ENCODE measurements at places on chromosomes 2 and 18.
A peak's percentile ranks its signal among the peaks of the same experiment; 100 is the strongest.

DNA sequence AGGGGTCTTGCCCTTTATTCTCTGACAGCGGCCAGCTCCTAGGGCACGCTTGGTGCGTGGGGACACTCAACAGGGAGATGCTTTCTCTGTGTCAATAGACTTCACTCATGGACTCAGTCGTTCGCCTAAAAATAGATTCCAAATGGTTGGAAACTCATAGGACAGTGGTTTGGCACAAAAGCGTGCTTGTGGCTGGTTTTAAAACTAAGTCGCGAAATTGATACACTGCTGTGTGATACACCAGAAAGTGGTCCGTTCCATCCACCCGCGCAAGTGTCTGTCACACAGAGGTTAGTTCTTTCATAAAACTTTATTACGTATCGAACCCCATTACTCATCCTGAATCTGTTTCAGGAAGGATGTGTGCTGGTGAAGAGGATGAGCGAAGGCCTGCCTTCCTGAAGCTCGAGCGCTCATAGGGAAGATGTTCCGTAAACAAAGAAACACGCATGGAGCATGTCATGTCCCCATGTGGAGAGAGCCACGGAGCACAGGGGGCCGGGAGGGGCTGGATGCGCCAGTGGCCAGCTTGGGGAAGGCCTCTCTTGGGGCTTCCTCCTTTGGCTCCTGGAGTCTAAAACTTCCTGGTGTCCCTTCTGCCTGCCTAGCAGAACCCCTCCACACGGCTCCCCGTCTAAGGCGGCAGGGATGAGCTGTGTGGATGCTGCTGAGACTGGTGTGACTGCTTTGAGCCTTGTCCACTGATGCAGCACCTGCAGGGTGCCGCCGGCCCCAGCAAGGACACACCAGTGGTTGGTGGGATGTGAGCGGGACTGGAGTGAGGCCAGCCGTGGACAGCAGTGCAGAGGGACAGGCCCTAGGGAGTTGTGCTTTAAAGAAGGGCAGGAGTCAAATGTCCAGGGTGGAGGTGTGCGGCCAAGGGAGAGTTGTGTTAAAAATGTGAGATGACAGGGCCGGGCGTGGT is 207.2 kb downstream of the GBX2 start:
- no peak for DNase-seq

- DNase-seq, result no peak
Measured at GRCh38 chr18:25454730-25455129, 102.8 kb upstream of the ZNF521 start.

- peak; percentile 76 for DNase-seq
Measured at GRCh38 chr2:20635675-20636584, 15.0 kb downstream of the HS1BP3 start.

DNA sequence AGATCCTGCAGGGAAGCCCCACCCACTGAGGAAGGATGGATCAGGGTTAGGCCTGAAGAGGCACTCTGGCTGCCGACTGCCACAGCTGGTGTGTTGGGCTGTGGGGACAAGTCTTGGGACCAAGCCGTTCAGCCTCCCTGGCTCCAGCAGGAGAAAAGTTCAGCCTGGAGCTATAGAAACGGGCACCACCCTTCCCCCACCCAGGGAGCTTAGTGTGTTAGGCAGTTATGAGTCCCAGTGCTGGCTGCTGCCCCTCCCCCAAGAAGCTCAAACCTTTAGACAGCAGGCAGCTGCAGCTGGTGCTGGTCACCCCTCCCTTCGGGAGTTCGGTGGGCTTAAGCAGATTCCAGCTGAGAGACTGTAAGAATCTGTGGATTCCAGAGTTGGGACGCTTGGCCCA is 447.1 kb upstream of the HS6ST1 start:
- no peak for DNase-seq

DNA sequence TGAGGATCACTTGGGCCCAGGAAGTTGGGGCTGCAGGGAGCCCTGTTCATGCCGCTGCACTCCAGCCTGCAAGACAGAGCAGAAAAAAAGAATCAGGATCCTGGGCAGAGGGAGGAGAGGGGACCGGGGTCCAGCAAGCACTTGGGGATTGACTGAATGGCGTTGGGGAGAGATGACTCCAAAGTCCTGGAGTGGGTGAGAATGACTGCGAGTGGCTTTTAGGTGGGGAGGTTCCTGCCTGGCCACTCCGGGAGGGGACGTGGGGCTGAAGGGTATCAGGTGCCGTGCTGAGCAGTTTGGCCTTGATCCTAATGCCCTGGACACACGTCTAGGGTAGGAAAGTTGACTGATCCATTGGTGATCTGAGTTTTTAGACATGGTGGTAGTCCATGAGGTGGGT is 3.5 kb upstream of the NFATC1 start:
- DNase-seq, result no peak

- DNase-seq, result no peak
Measured at GRCh38 chr2:110113961-110114591, 1.5 kb downstream of the MALL start.

- DNase-seq, result peak; percentile 30
Measured at GRCh38 chr2:68643011-68643873, at the start of gene PROKR1. Gene PROKR1 (plus strand): TSS chr2:68643579. CDS start chr2:68645822, 2,243 bp downstream.

- no peak for DNase-seq
Measured at GRCh38 chr2:160353813-160354212, 139.8 kb downstream of the RBMS1 start.

GRCh38 chr2:196291873-196292800 is 120.8 kb upstream of the STK17B start:
- DNase-seq, result no peak

GRCh38 chr2:176234940-176235339 is 34.3 kb upstream of the MTX2 start:
- no peak for DNase-seq

DNA sequence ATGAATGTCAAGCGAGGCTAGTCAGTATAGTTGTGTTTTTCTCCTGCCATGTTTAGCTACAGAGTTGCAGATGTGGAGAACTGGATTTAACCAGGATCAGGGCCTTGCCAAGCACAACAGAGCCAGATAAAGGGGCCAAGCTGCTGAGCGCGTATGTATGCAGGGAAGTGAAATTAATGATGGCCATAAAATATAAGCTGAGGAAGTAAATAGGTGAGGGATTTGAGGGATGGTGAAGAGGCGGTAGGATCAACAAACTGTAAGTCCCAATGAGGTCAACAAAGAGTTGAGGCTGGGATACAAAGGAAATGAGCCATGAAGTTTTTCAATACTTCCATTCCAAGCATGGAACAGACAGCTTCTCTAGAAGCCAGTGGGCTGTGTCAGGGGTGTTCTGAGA is 10.6 kb downstream of the LRP2 start:
- no peak for DNase-seq

GRCh38 chr2:231013820-231014219 is 17.9 kb downstream of the SPATA3 start:
- DNase-seq, result no peak

- DNase-seq, result peak; percentile 84
Measured at GRCh38 chr2:109382951-109383350, 230.8 kb downstream of the SEPTIN10 start.

- DNase-seq, result no peak
Measured at GRCh38 chr18:27366151-27366550, 181.0 kb upstream of the CHST9 start.

DNA sequence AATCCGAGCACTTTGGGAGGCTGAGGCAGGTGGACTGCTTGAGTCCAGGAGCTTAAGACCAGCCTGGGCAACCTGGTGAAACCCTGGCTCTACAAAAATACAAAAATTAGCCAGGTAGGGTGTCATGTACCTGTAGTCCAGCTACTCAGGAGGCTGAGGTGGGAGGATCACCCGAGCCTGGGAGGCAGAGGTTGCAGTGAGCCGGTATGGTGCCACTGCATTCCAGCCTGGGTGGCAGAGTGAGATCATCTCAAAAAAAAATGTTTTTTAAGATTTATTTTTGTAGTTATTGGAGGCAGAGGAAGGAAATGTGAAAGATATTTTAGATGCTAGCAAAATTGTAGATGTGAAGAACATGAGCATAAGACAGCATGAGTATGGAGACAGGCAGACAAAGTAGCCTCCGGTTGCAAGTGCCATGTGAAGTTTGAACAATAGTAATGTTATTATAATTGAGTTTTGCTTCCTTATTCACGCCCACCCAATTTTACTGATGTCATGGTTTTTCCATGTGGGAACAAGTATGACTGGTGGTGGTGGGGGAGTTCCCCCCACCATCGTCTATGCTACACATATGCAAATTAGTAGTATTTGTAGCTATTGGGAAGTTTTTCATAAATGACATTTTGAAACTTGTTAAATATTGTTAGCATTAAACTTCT is 18.0 kb downstream of the REL start:
- no peak for DNase-seq

- no peak for DNase-seq
Measured at GRCh38 chr2:115194623-115195022, 752.2 kb downstream of the DPP10 start.
